ENCODE measurements at places on chromosomes 12 and 14. TPM values are rescaled to one million over a fixed set of nuclear protein-coding genes. Genes with fewer than 3 reads are reported as not detected.

TAS2R7 gene
- not detected for total RNA-seq

COX8C gene
- total RNA-seq: not detected

CLEC2B gene
- total RNA-seq: 27.1 TPM

TOMM20L gene
- total RNA-seq: not detected

PRB2 gene
- total RNA-seq: not detected

TAS2R31 gene
- 4.6 TPM for total RNA-seq

AQP6 gene
- total RNA-seq: 0.39 TPM

OLR1 gene
- 106 TPM for total RNA-seq

OSGEP gene
- total RNA-seq: 36.0 TPM

COA8 gene
- total RNA-seq: 37.0 TPM

PROX2 gene
- total RNA-seq: not detected

TAS2R30 gene
- total RNA-seq: 7.6 TPM

GPR132 gene
- total RNA-seq: 7.3 TPM

PLEKHA5 gene
- 18.5 TPM for total RNA-seq

MLEC gene
- 53.4 TPM for total RNA-seq

CACNA1C gene
- total RNA-seq: 5.2 TPM

LYZ gene
- 52.9 TPM for total RNA-seq

CCDC59 gene
- 53.1 TPM for total RNA-seq

TAS2R14 gene
- 0.94 TPM for total RNA-seq

SERPINA12 gene
- not detected for total RNA-seq

ART4 gene
- 5.3 TPM for total RNA-seq

HPD gene
- total RNA-seq: 2.8 TPM

FAM181A gene
- 1.6 TPM for total RNA-seq

CELA1 gene
- total RNA-seq: not detected

CNIH1 gene
- total RNA-seq: 37.7 TPM

SLC8A3 gene
- total RNA-seq: 1.00 TPM

GPR162 gene
- 10.6 TPM for total RNA-seq

SYNE2 gene
- total RNA-seq: 303 TPM

ANG gene
- total RNA-seq: 16.8 TPM

LAG3 gene
- total RNA-seq: 1.9 TPM

DLGAP5 gene
- total RNA-seq: 0.52 TPM

LMNTD1 gene
- not detected for total RNA-seq

TMEM233 gene
- 0.11 TPM for total RNA-seq

GLT1D1 gene
- total RNA-seq: 8.3 TPM

Measured in upper lobe of left lung (tissue), 6 donors.